ENCODE measurements at places on chromosomes 1 and 21.

DNA sequence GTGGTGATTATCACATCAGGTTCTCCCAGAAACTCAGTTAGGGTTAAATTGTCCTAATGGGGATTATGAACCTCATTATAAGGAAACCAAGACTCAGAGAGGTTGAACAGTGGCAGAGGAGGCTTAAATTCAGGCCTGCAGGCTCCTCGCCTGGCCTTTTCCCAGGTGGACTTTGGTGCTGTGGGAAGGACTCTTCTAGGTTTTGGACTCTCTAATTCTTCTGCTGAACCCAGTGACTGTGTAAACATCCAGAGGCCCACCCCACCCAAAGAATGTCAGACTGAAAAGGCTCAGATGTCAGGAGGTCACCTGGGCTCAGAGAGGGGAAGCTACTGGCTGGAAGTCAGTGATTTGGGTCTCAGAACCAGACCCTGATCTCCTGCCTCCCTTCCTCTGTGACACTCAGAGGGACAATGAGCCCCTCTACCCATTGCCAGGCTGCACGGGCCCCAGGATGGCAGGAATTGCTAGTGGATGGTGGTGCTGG, 2.5 kb downstream of the ZNF362 start:
- no peak for DNase-seq

GRCh38 chr1:65077369-65077768, 70.6 kb upstream of the AK4 start:
- no peak for DNase-seq

DNA sequence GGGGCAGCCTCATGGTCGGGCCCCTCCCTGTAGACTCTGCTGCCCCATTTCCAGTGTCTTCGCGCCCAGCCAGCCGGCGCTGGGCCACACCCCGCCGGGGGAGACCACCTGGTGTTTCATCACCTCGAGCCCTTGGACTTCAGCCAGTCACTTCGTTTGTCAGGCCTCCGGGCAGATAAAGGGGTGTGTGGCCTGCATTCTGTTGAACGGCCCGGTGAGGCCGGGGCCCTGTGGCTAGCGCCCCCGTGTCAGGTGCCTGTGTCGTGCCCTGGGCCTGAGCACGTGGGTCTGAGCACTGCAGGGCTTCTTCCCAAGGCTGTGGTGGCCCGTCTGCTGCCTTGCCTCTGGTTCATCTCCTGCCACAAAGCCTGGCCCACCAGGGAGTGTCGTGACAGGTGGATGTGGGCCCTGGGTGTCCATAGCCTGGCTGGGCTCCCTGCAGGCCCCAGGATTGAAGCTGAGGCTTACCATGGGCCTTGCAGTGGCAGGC, 65.2 kb upstream of the DIP2A start:
- no peak for DNase-seq

DNA sequence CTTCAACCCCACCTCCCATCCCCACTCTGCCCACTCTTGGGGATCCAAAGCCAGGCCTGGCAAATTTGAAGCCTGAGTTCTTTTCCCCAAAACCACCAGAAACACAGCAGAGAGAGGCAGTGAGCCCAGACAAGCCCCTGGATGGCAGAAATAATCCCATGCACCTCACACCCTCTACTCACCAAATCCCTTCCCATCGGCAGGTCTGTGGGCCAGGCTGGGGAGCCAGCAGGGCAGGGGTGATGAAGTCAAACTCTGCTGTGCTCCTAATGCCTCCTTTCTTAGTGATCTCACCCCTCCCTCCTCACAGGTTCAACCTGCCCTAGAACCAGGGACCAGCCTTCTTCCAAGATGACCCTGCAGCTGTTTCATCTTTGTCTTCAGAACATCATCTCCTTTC, 72.4 kb downstream of the GLIS1 start:
- DNase-seq: no peak

GRCh38 chr1:13622446-13622845, 38.8 kb downstream of the PDPN start:
- no peak for DNase-seq

- DNase-seq: no peak
Measured at GRCh38 chr1:31043631-31044030, 21.9 kb downstream of the PUM1 start.

DNA sequence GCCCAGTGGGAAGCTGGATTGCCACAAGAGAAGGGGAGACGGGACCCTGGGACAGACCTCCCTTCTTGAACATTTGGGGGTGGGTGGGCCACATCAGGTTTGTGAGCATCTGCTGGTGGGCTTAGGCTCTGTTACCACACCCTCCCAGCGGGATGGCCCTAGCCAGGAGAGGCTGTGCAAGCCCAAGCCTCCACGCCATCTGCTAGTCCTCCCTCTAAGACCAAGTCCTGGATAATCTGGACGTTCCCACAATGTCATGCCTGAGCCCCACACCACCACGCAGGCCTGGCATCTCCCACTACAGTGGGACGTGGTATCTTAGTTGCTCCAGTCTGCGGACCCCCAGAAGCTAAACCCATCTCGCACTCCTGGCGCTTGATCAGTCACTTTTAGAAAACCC, 3.7 kb upstream of the IBA57 start:
- no peak for DNase-seq

DNA sequence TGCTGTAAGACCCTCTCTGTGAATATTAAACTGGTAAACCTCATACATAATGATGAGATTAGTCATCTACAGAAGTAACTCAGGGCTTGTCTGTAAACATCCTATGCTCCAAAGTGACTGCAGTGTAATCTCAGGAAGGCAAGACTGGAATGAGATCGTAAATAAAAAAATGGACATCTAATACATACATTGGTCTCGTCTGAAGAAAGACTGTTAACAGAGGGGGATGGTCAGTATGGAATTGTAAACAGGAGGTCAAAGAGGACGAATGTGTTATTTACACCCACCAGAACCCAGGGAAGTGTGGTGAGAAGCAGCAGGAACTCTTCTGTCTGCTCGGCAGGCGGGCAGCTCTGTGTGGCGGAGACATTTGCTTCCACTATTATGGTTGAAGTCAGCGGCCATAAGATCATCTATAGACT, 51.4 kb downstream of the DISC1 start:
- DNase-seq: no peak

- no peak for DNase-seq
Measured at GRCh38 chr21:46448108-46448507, 10.6 kb upstream of the DIP2A start.

DNA sequence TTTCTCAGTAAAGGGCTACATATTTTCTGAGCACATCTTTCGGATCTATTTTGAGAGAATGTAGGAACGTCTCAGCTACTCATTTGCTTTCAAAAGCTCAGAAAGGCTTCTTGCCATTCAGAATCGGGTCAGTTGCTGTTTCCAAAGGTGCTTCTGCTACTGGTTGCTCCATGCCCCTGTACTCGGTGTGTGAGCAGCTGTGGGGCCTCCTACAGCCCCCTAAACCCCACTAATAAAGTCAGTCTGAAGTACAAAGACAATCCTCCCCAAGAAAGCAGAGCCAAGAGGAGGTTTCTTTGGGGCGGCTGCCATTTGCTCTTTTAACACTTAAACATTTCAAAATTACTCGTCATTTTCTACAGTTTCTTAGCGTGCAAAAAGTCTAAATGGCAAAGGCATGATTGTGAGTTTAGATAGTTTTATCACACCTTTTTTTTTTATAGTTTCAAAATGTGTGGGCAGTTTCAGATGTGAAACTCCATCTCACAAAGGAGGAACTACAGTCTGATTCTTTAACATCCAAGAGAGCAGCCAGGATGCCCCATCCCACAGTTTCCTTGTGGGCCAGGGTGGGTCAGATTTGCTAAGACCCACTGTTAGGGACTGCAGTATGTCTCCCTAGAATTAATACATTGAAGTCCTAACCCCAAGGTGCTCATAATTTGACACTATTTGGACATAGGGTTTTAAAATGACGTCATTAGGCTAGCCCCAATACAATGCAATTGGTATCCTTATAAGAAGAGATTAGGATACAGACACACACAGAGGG, 4.1 kb downstream of the RUNX1 start:
- no peak for DNase-seq

GRCh38 chr1:184298440-184299405, 88.1 kb upstream of the C1orf21 start:
- no peak for DNase-seq

DNA sequence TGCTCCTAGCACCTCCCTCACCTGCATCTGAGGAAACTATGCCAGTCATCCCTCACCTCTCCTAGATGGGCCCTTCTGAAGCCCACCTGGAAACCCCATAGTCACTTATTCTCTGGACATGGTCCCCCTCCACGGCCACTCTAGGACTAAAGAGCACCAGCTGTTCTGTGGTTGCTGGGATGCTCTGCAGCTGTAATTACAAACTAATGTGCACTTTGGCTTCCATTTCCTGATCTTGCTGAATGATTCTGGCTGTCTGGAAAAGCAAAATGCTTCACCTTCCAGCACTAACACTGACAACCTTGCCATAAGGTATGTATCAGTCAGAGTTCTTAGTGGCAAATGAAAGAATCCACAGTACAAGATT, 48.7 kb upstream of the PSEN2 start:
- no peak for DNase-seq

DNA sequence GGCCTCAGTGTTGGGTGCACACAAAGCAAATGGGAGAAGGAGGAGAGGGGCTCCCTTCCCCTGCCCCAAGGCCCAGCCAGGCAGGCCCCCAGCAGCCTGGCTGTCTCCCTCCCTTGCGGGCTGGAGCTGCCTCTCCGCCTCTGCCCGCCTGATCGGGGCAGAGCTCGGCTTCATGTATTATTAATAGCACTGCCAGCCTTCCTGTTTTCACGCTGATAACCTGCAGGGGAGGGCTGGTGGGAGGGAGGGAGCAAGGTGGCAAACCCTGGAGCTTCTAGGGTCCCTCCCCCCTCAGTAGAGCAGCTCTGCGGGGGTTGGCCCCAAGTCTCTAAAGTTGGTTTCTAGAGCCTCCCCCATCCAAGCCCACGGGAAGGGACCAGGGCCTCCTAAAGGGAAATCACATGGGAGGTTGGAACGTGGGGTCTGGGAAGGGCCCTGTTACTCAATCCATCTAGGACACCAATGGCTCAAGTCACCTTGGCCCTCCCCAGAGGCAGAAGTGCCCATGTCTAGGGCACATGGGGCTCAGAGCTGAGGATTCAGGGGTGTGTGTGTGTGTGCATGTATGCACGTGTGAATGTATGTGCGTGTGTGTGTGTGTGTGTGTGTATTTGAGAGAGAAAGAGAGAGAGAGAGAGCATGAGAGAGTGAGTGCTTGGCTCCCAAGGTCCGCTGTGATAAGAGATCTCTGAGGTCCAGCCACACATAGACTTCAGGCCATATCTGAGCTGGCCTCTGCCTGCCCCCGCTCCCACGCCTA, 21.8 kb upstream of the POU3F1 start:
- DNase-seq: no peak

DNA sequence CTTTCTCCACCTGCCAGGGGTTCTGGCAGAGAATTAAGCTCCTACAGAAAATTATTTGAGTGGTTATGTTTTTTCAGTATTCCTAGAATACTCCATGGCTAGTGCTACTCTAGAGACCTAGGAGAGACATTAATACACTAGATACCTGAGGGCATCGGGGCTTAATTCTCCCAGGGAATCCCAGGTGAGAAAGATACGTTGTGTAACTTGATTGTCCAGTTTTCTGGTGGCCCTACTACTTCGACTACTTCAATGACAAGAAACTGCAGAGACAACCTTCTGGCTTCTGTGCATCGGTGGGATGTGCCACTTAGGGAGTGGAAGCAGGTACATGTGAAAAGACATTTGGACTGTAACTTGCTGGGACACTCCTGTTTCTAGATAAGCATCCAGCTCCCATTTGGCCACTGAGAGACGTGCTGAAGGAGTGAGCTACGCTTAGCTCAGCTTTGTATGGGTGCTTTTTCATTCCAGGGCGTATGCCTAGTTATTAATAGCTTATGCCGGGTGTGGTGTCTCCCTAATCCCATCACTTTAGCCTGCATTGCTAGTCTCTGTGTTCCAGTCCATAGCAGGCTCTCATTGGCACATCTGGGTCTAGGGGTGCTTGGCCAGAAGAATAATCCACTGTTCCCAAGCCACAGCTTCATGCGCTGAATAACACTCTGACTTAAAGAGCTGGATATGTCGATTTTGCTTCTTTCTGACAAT, 300.7 kb downstream of the SIPA1L2 start:
- DNase-seq: no peak

GRCh38 chr1:229894532-229894931, 172.5 kb upstream of the GALNT2 start:
- DNase-seq: no peak

- DNase-seq: no peak
Measured at GRCh38 chr21:16082038-16082816, 352.4 kb downstream of the USP25 start.

- DNase-seq: no peak
Measured at GRCh38 chr1:110283677-110284076, 55.5 kb upstream of the RBM15 start.

- DNase-seq: peak; percentile 11
Measured at GRCh38 chr1:226983247-226983991, 43.3 kb downstream of the COQ8A start.
